ENCODE measurements at places on chromosomes 5 and 9. TPM values are rescaled to one million over a fixed set of nuclear protein-coding genes. Genes with fewer than 3 reads are reported as not detected.

Gene CRB2
- total RNA-seq: not detected

Gene OR2K2
- total RNA-seq: 0.40 TPM

Gene SOWAHA
- 0.16 TPM for total RNA-seq

Gene EIF4E1B
- total RNA-seq: not detected

Gene CCL28
- total RNA-seq: 0.65 TPM

Gene LCN9
- total RNA-seq: not detected

Gene UBAP1
- total RNA-seq: 37.8 TPM
